ENCODE measurements at places on chromosomes 1 and 21.

- peak; percentile 82 for DNase-seq
- H3K36me3 ChIP-seq = peaks cover 11% of the 10 kb centered on the region
- H3K4me3 ChIP-seq = peak overlapping the region; percentile 76
- no peaks in the 10 kb centered on the region for H3K27me3 ChIP-seq
- peaks cover 74% of the 10 kb centered on the region for H3K4me1 ChIP-seq
These were observed 1.7 kb upstream of the NADK start for GRCh38 chr1:1779691-1780597.

GRCh38 chr1:7478809-7479499 is 292.1 kb upstream of the VAMP3 start:
- no peaks in the 10 kb centered on the region for H3K4me1 ChIP-seq
- H3K36me3 ChIP-seq = no peaks in the 10 kb centered on the region
- DNase-seq = no peak
- H3K27me3 ChIP-seq = no peaks in the 10 kb centered on the region

DNA sequence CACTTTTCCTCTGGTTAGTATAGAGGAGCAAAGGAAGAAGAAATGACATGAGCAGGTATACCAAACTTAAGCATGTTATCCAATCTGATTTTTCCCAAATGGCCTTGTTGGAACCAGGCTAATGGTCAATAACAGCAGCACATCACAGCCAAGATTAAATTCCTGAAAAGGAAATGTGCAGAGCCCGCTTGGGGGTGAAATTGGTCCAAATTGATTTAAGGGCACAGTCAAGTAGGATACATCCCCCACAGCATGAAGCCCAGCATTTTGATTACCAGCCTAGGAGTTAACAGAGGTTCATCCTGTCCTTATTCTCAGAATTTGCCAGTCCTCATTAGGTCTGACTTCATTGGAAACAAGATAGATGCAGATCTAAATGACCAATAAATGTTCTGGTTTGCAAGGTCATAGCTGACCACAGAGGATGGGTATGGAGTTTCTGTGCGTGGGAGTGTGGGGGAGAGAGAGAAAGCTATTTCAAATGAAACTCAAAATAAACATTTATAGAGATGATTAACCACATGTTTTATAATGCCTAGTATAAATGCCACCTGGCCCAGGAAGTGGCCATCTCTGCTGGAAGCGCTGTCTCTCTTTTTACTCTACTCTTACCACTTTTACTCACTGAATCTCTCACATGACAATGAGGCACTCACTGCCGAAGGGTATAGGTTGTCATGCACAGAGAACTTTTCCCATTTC is 38.7 kb downstream of the RGS5 start:
- H3K27ac ChIP-seq = no peak overlapping the region
- H3K36me3 ChIP-seq = no peaks in the 10 kb centered on the region
- no peak for DNase-seq
- H3K27me3 ChIP-seq = no peaks in the 10 kb centered on the region
- H3K4me1 ChIP-seq = no peaks in the 10 kb centered on the region
- H3K4me3 ChIP-seq = no peak overlapping the region

DNA sequence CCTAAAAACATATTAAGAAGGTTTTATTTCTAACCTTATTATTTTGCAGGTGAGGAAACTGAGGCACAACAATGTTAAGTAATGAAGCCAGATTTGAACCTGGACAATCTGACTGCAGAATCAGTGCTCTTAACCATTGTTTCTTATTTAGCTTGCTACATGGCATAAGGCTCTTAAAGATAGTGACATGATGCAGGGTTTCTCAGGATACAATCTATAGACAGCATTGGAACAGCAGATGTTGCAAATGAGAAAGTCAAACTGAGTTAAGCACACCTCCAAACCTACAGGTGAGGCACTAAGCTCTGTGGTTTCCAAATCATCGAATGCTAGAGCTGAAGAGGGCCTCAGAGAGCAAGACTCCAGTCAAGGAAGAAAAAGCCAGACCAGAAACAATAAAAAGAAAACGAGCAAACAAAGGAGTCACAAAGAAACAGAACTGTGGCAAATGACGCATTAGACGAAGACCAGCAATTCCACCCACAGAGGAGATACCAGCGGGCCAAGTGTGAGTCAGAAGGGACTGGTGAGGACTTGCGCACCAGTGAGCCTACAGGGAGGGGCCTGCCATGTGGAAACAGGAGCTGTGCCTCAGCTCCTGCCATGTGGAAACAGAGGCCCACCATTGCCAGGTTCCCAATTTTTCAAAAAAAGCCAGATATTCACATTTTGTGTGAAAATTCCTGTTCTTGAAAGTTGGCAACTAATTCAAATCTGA is 14.4 kb downstream of the CD58 start:
- peak; percentile 53 for DNase-seq
- H3K4me3 ChIP-seq = no peak overlapping the region
- H3K27ac ChIP-seq = peak overlapping the region; percentile 28
- H3K27me3 ChIP-seq = no peaks in the 10 kb centered on the region

DNA sequence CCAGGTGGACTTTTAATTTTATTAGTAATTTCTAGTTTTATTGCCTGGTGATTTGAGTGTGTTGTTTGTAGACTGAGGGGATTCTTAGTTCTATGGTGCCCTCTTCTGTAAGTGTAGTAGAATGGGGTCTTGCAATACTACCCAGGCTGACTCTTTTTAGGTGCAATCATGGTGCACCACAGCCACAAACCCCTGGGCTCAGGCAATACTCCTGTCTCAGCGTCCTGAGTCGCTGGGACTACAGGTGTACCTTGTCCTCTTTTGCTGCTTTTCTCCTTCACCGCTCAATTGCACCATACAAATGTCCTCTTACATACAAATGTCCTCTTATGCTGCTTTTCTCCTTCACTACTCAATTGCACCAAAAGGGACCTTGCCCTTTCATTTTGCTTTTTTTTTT is 43.1 kb downstream of the SCP2 start:
- no peaks in the 10 kb centered on the region for H3K36me3 ChIP-seq
- no peak overlapping the region for H3K4me3 ChIP-seq
- DNase-seq = no peak
- H3K4me1 ChIP-seq = no peaks in the 10 kb centered on the region
- H3K27ac ChIP-seq = no peak overlapping the region

- H3K4me1 ChIP-seq = peaks cover 51% of the 10 kb centered on the region
- peaks cover 43% of the 10 kb centered on the region for H3K27me3 ChIP-seq
- H3K4me3 ChIP-seq = peak overlapping the region; percentile 98
- peak; percentile 84 for DNase-seq
- H3K36me3 ChIP-seq = peaks cover 24% of the 10 kb centered on the region
These were observed 1.9 kb upstream of the DHRS3 start for GRCh38 chr1:12619792-12620487.

DNA sequence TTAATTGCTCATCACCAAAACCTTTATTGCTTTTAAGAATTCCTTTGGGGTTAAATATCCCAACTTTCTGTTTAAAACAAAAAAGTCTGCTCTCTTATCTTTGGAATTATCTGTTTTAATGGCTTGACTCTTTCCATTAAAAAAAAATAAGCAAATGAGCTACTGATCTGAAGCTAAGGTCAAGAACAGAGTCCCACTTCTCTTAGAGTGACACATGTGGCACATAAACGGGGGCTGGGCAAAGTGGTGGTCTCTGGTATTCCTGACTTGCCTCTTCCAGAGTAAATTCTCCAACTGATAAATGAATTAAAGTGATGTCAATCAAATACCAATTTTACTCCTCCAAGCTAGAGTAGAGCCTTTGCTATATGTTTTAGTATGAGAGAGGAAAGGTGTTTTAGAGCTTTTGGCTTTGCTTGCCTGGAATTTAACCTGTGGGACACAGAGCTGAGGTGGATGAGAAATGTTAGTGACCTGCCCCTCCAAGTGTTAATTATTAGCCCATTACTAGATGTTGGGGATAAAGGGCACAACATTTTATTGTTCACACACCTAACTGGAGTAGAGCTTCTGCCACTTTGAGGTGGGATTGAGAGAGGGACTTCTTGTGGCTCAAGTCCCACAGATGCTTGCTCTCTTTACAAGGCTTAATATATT is 864.0 kb downstream of the LRRIQ3 start:
- H3K36me3 ChIP-seq = no peaks in the 10 kb centered on the region
- no peak for DNase-seq
- H3K27ac ChIP-seq = no peak overlapping the region

DNA sequence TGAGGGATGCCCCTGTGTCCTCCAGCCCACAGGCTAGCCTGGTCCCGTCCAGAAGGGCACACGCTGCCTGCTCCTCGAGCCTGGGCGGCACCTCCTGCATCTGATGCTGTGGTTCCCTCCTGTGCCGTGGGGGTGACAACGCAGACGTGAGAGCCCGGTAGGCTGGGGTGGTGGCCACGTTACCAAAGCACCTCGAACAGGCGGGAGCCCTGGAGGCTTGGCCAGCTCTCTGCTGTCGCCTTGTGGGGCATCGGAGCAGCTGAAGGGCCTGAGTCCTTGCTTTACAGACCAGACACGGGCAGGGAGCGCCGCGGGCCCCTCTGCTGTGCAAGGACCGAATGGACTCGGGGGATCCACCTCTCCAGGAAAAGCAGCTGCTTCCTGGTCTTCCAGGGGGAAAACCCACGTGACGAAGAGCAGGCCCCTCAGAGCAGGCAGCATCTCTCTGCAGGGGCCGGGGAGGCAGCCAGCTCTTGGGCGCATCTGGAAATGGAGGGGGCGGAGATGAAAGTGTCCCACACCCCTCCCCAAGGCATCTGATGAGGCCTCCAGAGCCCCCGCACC is 133.3 kb downstream of the NPHP4 start:
- no peak for DNase-seq
- no peaks in the 10 kb centered on the region for H3K4me1 ChIP-seq
- no peak overlapping the region for H3K4me3 ChIP-seq
- no peaks in the 10 kb centered on the region for H3K27me3 ChIP-seq
- no peaks in the 10 kb centered on the region for H3K36me3 ChIP-seq

- peak overlapping the region; percentile 42 for H3K4me3 ChIP-seq
- H3K27ac ChIP-seq = no peak overlapping the region
- H3K4me1 ChIP-seq = peaks cover 48% of the 10 kb centered on the region
These were observed 414 bp downstream of the TMEM51 start for GRCh38 chr1:15153842-15154479.

DNA sequence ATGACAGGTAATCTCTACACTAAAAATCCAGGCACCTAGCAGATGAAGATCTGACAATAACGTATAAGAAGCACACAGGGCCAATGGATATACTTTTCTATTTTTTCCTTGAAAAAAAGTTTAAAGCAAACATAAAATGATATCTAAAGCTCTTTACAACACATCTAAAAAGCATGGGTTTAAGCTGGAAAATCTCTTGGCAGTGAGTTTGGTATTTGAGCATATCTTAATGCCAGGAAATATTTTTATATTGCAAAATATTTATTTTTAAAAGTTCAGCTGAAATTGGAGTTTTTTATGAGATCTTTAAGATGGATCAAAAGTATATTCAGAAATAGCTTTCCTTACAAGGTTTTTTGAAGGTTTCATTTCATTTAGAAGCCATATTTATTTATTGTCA is 40.5 kb downstream of the SLC5A9 start:
- H3K27ac ChIP-seq = no peak overlapping the region
- H3K4me3 ChIP-seq = no peak overlapping the region
- H3K27me3 ChIP-seq = no peaks in the 10 kb centered on the region
- no peaks in the 10 kb centered on the region for H3K4me1 ChIP-seq
- no peak for DNase-seq
- H3K36me3 ChIP-seq = no peaks in the 10 kb centered on the region

GRCh38 chr1:210437781-210438180 is 109.1 kb downstream of the HHAT start:
- H3K27ac ChIP-seq = no peak overlapping the region
- no peaks in the 10 kb centered on the region for H3K27me3 ChIP-seq
- H3K36me3 ChIP-seq = no peaks in the 10 kb centered on the region
- H3K4me1 ChIP-seq = no peaks in the 10 kb centered on the region
- DNase-seq = no peak

GRCh38 chr1:32903991-32904785 is 3.0 kb upstream of the TMEM54 start:
- no peak overlapping the region for H3K4me3 ChIP-seq
- DNase-seq = no peak
- no peaks in the 10 kb centered on the region for H3K36me3 ChIP-seq
- peaks cover 10% of the 10 kb centered on the region for H3K4me1 ChIP-seq
- H3K27ac ChIP-seq = no peak overlapping the region

DNA sequence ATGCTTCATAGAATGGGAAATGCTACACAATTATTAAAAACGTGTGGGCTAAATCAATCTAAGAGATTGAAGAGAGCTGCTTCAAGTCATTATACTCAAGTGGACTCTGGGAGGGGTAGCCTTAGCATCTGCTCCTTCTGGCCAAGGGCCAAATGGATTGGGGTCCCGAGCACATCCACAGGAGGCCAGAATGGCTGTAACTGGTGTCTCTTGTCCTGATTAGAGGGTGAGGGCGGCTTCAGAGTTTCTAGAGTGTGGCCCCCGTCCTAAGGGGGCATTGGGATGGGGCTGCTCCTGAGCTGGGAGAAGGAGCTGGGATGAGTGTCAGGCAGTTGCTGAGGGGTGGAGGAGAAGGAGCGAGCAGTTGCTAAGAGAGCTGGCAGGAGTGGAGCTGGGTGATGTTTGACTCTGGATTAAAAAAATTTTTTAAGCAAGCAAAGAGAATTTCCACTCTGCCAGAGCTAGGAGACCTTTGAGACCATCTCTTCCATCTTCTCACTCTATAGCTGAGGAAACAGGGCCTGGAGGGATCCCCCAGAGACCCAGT is 71.3 kb upstream of the TLR5 start:
- H3K27me3 ChIP-seq = peaks cover 4% of the 10 kb centered on the region
- DNase-seq = no peak
- no peaks in the 10 kb centered on the region for H3K4me1 ChIP-seq
- no peak overlapping the region for H3K27ac ChIP-seq
- H3K36me3 ChIP-seq = no peaks in the 10 kb centered on the region
- H3K4me3 ChIP-seq = no peak overlapping the region
